Activated CD8-positive, alpha-beta memory T cell treated with anti-CD3 and anti-CD28 coated beads for 1 hour (primary cell): ENCODE measurements at places on chromosomes 7 and 10.

- DNase-seq = no peak
Observed at GRCh38 chr7:125555916-125556315, 626.3 kb upstream of the POT1 start.

- peak; percentile 84 for DNase-seq
Observed at GRCh38 chr10:31318854-31319601, at the start of gene ZEB1. Gene ZEB1 (plus strand): TSS chr10:31319216. CDS start chr10:31319235, 19 bp downstream.

GRCh38 chr7:135942614-135943013, 34.5 kb downstream of the MTPN start:
- no peak for DNase-seq

DNA sequence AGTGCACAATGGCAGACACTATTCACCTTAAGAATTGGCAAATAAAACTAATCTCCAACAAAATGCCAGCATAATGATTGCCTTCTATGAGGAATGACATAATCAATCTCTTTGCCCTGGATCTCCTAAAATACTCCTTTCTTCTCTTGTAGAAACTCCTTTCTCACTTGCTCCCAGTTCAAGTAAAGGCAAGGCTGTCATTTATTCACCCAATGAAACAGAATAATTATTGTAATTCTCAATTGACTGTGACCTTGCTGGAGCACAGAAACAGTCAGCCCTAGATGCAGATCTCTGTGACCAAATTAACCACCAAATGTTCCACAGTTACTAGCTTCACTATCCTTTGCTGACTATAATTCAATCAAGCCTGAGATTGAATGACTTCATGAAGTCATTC, 99.3 kb downstream of the SEMA3C start:
- no peak for DNase-seq

GRCh38 chr7:18109762-18110161, 82.1 kb upstream of the PRPS1L1 start:
- DNase-seq = no peak

DNA sequence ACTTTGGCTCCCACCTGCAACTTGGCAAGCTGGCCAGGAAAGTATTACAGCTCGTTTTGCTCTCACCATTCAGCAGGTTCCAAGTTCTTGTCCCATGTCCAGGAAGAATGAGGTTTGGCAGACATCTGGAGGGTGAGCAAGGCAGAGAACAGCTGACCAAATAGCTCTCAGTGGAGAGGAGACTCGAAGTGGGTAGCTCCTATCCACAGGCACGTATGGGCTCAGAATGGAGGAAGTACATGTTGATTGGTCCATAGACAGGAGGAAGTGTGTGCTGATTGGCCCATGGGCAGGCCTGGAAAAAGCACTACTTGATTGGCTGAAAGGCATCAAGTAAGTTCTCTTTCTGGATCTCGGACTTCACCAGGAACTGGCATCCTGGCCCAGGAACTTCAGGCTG, 3.0 kb upstream of the NCAPG2 start:
- DNase-seq = no peak

DNA sequence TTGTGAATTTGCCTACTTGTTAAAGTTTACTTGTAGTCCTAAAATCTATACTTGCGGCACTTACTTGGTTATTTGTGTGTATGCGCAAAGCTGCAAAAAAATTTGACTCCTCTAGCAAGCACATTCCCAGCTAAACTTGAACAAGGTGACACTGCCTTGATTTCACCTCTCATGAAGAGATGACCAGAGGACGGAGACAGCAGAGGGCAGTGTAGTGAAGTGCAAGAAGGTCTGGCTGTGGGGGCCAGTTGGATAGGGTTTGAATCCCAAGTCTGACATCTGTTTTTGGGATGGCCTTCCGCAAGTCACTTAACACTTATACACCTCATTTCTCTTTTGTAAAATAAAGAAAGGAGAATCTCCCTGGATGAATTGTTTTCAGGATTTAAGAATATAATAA, 15.7 kb downstream of the SLK start:
- no peak for DNase-seq

GRCh38 chr10:3782451-3783315, 2.3 kb downstream of the KLF6 start:
- DNase-seq = no peak

DNA sequence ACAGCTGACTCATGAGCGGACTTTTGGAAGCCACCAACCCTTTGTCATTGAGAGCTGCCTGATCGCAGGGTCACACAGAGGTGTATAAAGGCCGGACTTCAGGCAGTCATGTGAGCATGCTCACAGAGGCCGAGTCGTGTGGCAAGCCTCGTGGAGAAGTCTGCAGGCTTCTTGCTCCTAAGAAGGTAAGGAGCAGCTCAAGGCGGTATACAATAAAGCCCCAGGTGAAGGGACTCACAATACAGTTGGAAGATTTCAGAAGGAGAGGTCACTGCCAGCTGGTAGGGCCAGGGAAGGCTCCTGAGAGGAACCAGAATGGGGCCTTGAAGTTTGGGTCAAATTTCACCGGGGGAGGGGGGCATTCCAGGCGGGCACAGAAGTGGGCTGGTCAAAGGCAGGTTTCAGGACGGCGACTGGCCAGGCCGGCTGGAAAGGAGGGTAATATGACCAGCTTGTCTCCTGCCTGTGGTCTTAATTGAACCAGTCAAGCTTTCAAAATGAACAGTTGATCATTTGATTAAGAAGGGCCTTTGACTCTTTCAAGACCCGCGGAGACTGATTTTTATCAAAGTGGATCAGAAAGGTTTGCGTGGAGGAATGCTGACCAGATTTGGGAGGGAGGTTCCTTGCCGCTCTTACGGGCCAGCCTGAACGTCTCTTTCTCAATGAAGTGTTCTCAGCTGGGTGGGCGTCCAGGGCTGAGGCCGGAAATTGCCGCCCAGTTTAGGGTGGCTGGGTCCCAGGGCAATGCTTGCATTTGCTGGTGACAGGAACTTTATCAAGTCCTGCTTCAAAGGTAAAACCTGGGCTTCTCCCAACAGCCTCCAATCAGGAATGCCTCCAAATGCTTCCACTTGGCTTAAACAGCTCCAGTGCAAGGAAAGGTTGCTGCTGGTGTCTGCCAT, 178.6 kb downstream of the EMX2 start:
- DNase-seq = no peak

GRCh38 chr7:30572212-30572841, 22.4 kb upstream of the GARS1 start:
- no peak for DNase-seq

GRCh38 chr10:125991392-125991791, 95.0 kb downstream of the FANK1 start:
- no peak for DNase-seq

GRCh38 chr7:157574914-157575586, 238.2 kb downstream of the DNAJB6 start:
- DNase-seq = no peak

- DNase-seq = no peak
Observed at GRCh38 chr7:151461096-151461941, 21.4 kb upstream of the CRYGN start.

DNA sequence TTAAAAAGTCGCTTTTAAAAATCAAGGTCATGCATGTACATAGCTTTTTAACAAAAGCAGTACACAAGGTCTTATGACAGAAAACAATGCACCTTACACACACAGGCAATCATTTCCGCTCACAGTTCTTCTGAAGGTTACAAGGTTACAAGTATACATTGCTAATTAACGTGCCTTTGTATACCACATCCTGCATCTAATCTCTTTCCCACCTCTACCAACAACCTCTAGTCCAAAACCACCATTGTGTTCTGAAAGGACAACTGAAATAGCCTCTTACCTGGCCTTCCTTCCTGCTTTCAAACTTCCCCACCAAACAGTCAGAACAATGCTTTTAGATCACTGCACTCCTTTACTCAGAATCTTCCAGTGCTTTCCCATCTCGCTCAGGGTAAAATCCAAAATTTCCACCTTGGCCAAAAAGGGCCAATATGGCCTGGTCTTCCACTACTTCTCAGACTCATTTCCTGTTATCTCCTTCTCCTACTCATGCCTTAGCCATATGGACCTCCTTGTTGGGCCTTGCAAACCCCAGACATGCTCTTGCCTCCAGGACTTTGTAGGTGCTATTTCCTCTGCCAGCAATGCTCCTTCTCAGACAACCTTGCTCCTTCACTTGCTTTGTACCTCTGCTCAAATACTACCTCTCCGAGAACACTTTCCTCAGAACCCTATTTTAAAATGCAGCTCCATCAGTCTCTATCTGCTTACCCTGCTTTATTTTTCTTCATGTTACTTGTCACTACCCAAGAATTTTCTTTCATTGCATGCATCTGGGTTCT, 205.4 kb downstream of the DNAJC1 start:
- DNase-seq = no peak

DNA sequence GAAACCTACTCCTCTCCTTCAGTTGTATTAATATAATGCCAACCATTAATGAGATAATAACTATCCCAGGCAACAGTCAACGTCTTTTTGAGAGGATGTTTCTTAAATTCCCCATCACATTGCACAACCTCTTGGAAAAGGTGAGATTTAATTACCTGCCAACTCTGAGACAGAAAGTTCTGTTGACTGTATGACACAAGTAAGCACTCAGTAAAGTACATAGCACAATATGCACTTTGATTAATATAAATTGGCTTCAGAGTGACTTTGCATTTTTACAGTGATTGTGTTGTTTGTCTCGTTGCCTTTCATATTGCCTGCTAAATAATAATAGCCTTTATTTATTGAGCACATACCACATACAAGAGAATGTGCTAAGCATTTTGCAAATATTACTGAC, 46.7 kb downstream of the CAV1 start:
- no peak for DNase-seq
